ENCODE measurements at places on chromosomes 6 and 20.
A peak's percentile ranks its signal among the peaks of the same experiment; 100 is the strongest.

GRCh38 chr20:52454660-52455059, 263.1 kb upstream of the ZFP64 start:
- DNase-seq: no peak

- no peak for DNase-seq
Measured at GRCh38 chr6:4922488-4923037, 81.3 kb downstream of the RPP40 start.

DNA sequence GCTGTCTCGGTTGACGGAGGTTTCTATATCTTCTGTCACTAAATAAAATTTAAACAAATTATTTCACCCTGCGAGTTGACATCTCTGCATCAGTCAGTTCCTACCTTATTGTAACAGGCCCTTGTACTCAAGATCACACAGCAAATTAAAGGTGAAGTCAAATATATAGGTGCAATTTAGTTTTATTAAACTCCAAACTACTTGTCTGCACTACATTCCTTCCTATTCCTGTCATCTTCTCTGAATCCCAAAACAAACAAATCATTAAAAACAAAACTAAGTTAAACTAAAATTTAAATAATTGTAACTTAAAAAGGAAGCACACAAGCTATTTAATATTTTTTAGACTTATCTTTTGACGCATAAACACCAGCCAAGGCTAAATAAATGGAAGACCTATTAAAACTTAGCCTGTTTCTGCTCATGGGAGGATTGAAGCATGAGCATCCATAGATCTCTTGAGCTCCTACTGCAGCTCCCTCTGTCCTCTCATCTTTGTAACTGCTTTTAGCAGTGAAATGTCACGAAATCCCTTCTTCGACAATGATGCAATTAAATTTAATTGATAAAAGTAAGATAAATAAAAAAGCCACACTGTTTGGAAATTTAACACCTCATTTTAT, 1152.3 kb upstream of the GJE1 start:
- peak; percentile 14 for DNase-seq

- DNase-seq: no peak
Measured at GRCh38 chr20:24109537-24109936, 121.0 kb upstream of the GGTLC1 start.

Measured in fibroblast of gingiva (primary cell).